ENCODE measurements at places on chromosomes 6 and 20.

DNA sequence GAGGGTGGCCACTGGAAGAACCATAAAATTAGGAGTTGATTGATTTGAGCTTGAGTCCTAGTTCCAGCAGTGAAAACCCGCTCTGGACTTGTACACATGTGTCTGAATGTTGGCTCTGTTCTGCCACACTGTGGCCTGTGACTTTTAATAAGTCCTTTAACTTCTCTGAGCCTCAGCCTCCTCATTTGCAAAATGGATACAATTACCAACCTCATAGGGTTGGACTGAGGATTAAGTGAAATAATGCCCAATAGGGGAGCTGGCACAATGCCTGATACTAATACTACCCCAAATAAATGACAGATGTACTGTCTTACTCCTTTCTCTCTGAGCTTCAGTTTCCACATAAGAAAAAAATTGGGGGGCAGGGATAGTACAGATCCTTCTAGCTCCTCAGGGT, 92.6 kb upstream of the RIPOR2 start:
- DNase-seq, result no peak

- DNase-seq, result no peak
These were observed 588.9 kb downstream of the RNF144B start for GRCh38 chr6:18976091-18976490.

GRCh38 chr6:104401926-104402325, 457.8 kb downstream of the HACE1 start:
- no peak for DNase-seq

DNA sequence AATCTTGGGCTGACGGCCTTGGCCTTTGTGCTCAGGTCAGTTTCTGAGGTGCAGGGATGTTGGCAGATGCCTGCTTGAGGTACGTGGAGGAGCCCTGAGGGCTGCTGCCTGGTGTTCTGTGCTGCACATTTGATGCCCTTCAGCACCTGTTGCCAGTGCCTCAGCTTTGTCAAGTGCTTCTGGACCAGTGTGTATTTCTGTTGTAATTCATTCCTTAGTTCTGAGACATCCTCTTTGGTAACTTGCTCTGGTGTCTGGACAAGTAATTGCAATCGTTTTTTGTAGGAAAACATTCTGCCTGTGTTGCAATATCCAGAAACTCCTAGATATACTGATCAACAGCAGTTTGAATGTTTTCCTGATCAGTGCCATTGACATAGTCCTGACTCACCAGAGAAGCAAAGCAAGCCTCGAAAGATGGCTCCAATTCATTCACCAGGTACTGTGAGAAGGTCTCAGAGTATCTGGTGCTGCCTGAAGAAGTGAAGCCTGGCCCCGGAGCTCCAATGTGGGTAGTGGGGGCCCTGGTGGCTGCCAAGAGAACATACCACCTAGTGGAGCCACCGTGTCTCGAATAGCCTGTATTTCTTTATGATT, 26.7 kb downstream of the ZNF337 start:
- DNase-seq, result no peak

- no peak for DNase-seq
These were observed 41.2 kb upstream of the TMEM200A start for GRCh38 chr6:130324657-130325056.

DNA sequence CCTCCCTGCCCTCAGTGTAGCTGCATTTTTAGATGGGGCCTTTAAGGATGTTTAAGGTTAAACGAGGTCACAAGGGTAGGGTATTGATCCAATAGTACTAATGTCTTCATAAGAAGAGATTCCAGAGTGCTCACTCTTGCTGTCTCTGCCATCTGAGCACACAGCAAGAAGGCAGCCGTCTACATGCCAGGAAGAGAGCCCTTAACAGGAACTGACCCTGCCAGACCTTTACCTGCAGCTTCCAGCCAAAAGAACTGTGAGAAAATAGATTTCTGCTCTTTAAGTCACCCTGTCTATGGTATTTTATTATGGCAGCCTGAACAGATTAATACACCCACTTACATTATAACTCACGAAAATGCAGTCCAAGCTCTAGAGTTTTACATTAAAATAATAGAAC, 685.3 kb upstream of the MARCKS start:
- DNase-seq, result no peak

GRCh38 chr6:159431750-159432149, 261.3 kb downstream of the SOD2 start:
- no peak for DNase-seq

- no peak for DNase-seq
These were observed 52.9 kb upstream of the SLC22A16 start for GRCh38 chr6:110529355-110529754.
